ENCODE measurements at places on chromosomes 3 and 15.

- DNase-seq: no peak
Observed at GRCh38 chr3:115602194-115602593, 21.1 kb upstream of the GAP43 start.

DNA sequence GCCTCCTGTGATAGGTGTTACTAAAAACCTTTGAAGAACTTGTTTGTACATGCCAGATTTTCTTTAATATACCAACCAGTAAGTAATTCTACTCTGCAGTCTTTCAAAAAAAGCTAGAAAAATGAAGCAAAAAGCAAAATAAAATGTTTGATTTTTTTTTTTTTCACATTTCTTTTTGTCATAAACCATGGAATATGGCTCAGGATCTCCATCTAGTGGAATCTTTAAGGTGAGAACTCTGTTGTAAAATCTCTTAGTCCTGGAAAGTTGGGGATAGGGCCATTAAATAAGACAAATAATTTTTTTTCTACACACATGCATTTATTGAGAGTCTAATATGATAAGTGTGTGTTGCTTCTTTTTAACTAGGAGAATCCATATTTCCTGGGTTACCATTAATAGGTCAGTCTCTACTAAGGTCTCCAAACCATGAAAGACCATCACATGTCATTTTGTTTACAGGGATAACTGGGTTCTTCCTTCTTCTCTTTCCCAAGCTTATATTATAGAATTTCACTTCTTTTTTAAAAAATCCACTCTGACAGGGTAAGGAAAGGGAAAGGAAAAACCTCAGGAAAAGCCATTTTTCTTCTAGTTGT, 84.6 kb downstream of the SLC9A9 start:
- DNase-seq: no peak

GRCh38 chr15:101600035-101600434, 52.1 kb downstream of the TM2D3 start:
- DNase-seq: no peak

DNA sequence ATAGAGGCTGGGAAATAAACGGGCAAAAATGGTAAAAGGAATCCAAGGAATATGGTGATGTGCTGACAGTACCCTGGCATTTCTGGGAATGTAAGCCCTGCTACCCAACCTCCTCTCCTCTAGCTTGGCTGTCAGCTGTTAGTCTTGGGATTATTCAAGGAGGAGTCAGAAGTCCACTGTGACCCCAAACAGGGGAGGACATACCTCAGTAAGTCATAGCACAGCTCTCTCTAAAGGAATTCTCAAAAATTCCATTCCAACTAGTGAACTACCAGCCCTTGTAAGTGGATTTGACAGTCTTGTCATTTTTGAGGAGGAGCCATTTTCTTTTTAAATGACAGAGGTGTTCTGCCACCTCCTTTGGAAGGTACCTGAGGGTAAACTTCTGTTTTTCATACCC, 207.5 kb downstream of the PDCD6IP start:
- no peak for DNase-seq

DNA sequence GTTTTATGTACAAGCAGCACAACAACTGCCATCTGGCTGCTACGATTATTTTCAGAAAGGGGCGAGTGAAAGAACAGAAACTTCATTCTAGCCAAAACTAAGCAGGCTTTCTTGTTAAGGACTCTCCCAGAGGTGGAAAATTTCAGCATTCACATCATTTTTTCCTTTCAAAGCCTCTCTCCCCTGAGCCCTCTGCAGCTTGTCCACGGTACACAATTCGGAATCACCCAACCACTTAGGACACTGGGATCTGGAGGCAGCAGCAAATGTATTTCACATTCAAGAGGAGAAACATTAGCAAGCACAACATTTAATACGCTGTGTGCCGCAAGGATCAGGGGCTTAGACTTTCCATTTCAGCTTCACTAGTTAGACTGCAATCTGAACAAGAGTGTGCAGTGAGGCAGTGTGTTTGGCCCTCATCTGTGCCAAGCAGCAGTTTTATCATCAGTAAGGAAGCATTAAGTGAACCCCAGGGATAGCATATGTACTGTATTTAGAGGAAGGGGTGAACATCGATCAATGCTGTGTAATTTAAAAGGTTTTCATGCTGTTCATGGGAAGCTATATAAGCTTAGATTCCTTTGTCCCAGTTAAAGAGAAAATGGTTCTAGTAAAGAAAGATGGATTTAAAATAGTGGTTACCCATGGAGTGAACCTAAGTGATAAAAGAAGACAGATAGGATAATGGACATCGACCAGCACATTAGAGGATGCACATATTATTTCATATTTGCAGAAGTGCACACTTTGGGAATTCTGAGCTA, 504.9 kb downstream of the TBL1XR1 start:
- no peak for DNase-seq

GRCh38 chr3:99071096-99071495, 169.6 kb upstream of the DCBLD2 start:
- no peak for DNase-seq

DNA sequence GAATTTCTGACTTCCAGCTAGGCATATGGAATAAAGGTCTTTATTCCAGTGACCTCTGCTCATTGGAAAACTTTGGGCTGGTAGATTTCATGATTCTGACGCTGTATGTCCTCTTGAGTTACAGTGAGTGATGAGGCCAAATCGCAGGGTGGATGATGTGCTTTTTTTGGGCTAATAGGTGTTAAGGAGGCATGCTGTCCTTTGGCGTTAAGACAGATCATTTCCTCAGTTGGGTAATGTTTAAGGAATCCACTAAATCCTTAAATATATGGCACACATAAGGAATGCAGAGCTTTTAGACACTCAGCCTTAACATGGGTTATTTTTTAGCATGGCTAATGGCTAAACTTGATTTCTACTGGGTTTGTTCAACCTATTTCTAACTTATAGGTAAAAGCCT, 87.9 kb downstream of the LPP start:
- DNase-seq: no peak

DNA sequence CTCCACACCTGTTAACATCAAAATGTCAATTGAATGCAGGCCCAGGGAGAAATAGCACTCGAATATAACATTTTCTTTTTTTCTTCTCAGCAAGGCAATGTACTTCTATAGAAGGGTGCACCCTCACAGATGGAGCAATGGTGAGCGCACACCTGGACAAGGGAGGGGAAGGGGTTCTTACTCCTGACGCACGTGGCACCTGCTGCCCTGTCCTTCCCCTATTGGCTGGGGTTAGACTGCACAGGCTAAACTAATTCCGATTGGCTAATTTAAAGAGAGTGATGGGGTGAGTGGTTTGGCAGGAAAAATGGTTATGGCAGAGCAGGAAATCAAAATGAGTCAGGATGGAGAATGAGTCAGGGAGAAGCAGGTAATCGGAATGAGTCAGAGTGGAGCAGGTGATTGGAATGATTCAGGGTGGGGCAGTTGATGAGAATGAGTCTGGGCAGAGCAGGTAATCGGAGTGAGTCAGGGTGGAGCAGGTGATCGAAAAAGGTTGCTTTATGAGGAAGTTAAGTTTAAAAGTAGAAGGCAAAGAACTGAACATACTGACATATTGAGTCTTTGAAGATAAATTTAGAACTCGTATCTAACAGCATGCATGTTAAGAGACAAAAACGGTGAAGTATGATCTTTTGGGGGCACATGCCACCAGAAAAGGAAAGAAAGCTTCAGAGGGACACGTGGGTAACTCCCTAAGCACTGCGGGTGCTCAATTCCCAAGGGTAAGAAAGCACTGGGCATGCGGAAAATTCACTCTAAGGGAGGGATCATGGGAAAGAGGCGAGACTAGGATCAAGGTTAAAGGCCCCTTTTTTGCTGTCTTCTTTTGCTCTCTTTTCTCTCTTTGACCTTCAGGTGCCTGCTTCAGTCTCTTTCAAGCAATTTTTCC, 72.9 kb upstream of the GALNT15 start:
- no peak for DNase-seq

DNA sequence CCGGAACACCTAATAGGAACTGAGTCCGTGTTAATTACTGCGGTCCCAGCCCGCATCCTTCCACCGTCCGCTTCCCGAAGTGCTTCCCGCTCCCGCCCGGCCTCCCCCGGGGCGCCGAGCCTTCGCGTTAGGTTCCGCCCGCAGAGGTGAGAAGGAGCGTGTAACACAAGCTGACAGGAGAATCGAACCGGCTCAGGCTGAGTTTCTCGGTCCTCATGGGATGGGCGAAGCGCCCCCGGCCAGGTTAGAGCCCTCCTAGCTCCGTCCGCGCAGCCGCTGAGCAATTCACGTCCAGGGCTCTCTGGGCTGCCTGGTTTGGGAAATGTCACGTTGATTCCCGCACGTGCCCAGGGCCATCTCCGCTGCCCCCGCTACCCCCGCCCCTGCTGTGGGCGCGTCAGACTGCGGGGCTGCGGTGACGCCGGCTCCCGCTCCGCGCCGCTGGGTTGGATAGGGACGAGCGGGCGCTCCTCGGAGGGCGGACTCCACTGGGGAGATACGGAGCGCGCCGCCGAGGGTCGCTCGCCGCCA, 954 bp downstream of the CLDN11 start:
- DNase-seq: peak; percentile 87

DNA sequence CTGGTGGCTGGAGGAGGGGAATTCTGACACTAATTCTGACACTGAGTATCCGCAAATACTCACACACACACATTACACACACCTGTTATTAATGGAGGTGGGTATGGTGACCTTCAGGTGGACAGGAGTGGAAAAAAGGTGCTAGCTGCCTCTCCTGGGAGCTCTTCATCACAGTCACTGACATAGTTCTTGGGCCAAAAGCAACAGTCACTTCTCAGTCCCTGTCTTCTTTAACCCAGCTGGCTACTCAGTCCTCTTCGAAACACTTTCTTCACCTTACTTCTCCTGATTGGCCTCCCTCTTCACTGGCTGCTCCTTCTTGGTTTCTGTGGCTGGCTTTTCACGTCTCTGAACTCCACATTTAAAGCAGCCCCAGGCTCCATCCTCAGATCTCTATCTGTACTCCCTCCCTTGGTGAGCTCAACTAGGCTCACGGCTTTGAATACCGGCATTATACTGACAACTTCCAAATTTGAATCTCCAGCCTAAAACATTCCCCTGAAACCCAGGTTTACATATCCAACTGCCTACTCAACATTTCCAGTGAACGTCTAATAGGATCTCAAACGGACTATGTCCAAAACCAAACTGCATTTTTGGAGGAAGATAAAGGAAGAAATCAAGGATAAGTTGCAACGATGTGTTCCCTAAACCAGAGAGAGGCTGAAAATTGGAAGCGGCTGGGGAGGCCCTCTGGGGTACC, 53.2 kb upstream of the HEG1 start:
- no peak for DNase-seq

All from endodermal cell (in vitro differentiated cells).